K562 (cell line): ENCODE measurements at places on chromosomes 11 and 22.

DNA sequence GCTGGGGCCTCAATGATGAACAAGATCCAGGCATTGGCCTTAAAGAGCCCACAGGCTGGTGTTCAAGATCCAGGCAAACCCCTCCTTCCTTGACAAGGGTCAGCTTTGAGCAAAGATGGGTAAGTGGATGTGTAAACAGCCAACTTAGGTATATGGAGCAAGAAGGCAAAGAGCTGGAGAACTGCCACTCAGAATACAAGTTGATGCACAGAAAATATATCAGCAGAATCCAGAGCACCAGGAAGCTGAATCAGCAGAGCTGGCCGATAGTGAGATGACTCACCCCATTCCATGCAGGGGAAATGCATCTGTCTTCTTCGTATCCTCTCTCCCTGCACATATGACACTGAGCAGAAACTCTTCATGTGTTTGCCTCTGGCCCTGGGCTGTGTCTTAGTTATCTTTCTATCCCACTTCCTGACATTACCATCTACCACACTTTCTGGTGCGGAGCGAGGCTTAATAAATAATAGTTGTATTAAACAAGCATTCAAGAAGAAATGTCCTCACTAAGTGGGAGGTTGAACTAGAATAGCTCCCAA, 57.8 kb downstream of the ENDOD1 start:
- peak; percentile 83 for DNase-seq

GRCh38 chr22:27352426-27352825, 449.1 kb downstream of the MN1 start:
- no peak for DNase-seq

GRCh38 chr11:43736502-43737200, 56.1 kb downstream of the HSD17B12 start:
- no peak for DNase-seq

DNA sequence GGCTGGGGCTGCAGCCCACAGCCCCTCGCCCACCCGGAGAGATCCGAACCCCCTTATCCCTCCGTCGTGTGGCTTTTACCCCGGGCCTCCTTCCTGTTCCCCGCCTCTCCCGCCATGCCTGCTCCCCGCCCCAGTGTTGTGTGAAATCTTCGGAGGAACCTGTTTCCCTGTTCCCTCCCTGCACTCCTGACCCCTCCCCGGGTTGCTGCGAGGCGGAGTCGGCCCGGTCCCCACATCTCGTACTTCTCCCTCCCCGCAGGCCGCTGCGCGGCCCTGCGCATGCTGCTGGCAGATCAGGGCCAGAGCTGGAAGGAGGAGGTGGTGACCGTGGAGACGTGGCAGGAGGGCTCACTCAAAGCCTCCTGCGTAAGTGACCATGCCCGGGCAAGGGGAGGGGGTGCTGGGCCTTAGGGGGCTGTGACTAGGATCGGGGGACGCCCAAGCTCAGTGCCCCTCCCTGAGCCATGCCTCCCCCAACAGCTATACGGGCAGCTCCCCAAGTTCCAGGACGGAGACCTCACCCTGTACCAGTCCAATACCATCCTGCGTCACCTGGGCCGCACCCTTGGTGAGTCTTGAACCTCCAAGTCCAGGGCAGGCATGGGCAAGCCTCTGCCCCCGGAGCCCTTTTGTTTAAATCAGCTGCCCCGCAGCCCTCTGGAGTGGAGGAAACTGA, 731 bp downstream of the GSTP1 start:
- DNase-seq = peak; percentile 74

DNA sequence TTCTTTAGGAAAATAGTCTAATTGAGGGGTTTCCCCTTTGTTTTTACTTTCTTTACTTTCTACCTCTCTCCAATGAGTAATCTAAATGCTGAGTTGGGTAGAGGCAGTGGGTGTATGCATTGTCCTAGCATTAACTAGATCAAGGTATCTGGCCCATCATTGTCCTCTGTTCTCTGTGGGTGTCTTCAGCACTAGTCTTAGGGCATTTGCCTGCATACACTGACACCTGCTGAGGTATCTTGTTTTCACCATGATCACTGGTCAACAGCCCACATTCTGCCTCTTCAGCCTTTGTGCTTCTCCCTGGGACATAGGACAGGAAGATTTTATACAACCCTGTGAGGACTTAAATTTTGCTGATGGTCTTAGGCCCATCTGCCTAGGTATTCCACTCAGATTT, 371.1 kb downstream of the RAB38 start:
- DNase-seq = no peak

DNA sequence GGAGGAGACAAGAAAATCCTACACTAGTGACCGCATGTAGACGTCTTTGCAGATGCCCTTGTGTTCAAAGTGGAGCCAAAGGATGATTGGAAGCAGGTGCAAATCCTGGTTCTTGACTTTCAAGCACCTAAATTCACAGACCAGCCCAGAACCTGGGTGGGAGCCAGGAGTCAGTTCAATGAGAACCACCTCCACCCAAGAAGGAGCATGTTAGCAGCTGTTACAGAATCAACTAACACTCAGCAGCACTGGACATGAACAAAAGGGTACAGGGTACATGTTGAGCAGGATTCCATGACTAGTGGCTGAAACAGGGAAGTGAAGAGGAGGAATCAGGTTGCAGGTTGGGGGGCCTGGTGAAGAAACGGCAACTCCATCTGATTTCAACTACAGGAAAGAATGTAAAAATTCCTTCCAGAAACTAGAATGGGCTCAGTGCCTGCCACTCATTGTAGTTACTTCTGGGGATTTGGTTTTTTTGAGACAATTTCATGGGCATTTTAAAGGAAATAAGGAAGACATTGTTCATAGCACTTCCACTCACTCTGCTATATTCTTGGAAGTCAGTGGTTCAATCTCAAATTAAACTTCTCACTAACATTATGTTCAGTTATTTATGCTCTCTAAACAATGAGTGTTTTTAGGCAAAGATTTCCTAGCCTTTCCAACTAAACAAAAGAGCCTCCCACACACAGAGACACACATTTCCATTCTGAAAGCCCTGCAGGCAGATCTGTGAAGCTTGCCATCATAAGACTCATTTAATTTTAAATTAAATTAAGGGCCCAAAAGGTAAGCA, 173.3 kb downstream of the CADM1 start:
- DNase-seq = no peak

DNA sequence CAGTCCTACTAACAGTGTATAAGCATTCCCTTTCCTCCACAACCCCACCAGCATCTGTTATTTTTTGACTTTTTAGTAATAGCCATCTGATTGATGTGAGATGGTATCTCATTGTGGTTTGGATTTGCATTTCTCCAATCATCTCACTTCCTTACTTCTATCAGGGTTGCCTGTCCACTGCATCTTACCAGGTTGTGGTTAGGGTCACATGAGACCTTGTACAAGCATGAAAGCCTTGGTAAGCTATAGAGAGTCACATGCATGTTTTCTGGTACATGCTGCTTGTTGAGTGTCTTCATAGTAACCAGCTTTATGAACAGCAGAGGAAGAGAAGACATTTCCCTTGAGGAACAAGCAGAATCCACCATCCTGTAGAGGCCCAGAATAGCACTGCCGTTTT, 102.9 kb upstream of the PAX6 start:
- DNase-seq = no peak
